T-cell (primary cell): ENCODE measurements at places on chromosomes 7 and 10. TPM values are rescaled to one million over a fixed set of nuclear protein-coding genes. Genes with fewer than 3 reads are reported as not detected.
A peak's percentile ranks its signal among the peaks of the same experiment; 100 is the strongest.

DNA sequence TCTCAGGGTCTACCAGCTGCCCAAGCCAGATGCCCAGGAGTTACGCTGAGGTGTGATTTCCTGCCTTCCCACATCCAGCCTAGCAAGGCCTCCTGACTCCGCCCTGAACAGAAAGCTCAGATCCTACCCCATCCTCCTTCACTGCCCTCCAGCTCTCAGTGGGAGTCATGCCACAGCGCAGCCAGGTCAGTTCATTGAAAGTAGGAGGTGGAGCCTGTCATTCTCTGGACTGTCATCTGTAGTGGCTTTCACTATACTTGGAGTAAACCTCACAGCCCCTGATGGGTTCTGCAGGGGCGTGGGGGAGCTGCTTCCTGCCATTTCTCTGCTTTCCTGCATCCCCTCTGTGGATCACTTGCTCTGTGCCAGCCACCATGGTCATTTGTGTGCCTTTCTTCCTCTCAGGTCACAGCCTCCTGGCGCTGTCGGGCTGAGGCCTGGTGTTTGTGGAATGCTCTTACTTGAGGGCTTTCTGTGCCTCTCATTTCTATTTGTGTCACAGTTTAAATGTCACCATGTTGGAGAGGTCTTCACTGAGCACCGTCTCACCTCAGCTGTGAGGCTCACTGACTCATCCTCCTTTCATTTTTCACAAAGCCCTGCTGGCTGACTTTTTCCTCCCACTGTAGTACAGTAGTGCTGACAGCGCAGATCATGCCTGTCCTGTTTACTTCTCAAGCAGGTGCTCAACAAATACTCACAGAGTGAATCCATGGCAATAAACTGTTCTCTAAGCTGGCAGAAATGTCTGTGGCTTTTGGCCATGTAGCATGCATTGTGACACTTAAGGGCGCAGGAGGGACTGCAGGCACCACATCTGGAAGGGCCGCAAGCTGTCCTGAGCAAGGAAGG lies 61.0 kb upstream of the TMEM248 start:
- no peak for DNase-seq

The MRLN gene
- not detected for total RNA-seq

DNA sequence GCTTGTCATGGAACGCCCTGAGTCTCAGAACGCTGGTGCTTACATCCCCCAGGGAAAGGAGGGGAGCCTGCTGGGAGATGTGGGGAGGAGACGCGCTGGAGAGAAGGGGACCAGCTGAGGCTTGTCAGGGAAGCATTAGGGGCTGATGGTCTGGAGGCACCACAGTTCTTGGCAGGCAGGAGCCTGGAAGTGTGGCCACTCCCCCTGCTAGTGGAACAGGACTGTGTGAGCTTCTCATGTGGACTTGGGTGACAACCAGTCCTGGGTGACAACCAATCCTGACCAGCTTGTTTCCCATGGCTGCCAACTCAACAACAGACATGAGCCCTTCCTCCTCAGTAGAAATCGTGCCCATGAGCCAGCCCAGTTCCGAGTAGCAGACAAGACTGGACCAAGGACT lies 87.8 kb downstream of the SPDYE5 start:
- no peak for DNase-seq

DNA sequence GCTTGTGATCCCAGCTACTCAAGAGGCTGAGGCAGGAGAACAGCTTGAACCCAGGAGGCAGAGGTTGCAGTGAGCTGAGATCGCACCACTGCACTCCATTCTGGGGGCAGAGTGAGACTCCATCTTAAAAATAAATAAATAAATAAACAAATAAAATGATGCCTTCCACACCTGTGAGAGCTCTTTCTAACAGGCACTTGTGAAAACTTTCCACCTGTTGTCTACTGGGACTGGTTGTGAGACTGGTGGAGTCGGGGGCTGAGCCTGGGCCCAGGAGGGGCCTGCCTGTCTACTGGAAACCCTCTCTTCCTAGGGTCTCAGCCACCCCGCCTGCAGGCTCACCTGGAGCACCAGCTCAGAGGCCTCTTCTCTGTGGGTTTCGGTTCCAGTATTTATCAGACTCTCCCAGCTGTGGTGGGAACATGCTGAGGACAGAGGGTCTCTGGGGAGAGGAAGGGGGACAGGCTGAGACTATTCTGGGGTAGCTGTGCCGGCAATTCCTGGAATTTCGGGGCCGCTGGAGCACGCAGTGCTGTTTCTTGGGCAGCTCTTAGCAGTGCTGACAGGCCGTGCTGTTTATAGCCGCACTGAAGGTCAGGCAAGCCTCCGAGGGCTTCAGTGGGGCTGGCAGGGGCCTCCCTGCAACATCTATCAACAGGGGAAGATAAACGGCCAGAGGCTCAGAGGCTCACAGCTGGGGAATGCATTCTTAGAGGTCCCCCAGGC lies 3.8 kb downstream of the LDB3 start:
- no peak for DNase-seq

The NFE2L3 gene
- total RNA-seq: 5.7 TPM

DNA sequence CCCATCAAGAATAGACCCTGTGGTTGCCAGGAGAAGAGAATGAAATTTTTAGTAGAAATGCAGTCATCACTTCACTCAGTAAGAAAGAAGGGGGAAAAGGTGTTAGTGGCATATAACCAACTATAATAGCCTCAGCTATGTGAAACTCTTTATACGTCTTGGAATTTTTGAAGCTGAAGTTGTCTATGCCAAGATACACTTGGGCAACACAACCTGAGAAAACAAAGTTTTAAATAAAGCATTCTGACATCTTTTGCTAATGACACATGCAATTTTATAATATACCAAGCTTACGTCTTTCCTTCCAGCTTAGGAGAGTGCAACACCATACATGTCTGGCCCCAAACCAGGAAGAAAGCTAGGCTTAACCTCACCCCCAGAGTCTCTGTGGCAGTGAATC lies 40.8 kb upstream of the ZNF438 start:
- no peak for DNase-seq

DNA sequence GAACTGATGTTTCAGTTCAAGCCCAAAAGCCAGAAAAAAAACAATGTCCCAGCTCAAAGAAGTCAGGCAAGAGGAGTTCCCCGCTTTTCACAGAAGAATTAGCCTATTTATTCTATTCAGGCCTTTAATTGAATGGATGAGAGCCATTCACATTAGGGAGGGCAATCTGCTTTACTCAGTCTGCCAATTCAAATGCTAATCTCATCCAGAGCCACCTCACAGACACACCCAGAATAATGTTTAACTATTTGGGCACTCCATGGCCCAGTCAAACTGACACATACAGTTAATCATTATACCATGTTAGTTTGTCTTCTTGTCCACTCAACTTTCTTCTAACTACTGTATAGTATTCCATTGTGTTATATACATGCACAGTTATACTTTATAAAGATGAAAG lies 2.6 kb upstream of the NPSR1 start:
- DNase-seq: no peak

- DNase-seq: no peak
Measured at GRCh38 chr7:52689912-52690311, 345.5 kb upstream of the POM121L12 start.

DNA sequence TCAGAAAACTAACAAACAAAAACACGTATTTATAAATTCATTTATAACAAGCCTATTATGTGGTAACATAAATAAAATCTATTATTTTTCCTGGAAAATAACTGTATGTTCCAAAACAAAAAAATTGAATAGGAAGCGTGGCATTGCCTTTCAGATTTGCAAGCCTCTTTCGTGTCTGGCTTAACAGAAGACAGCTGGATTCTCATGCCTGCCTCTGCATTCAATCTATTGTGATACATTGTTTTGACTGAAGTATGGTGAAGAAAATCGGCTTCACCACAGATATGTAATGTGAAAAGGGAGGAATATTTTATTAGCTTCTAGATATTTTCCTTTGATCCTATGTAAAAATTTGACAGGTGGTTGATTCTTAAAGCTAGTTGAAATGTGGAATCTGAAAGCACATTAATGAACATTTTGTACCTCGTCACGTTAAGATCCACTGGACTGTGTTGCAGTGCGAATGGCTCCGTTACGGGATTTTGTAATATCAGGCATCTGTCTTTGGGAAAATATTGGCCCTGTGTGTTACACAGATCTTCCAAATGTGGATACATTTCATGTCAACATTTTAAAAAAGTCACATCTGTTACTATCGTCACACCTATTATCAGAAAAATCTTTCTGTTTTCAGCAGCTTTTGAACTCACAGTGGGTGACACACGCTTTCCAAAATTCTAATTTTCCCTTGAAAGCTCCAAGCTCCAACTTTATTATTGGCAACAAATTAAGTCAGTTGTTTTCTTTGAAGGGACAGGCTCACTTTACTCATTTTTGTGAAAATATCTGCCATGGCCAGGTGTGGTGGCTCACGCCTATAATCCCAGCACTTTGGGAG lies 26.2 kb downstream of the PALD1 start:
- DNase-seq: no peak

DNA sequence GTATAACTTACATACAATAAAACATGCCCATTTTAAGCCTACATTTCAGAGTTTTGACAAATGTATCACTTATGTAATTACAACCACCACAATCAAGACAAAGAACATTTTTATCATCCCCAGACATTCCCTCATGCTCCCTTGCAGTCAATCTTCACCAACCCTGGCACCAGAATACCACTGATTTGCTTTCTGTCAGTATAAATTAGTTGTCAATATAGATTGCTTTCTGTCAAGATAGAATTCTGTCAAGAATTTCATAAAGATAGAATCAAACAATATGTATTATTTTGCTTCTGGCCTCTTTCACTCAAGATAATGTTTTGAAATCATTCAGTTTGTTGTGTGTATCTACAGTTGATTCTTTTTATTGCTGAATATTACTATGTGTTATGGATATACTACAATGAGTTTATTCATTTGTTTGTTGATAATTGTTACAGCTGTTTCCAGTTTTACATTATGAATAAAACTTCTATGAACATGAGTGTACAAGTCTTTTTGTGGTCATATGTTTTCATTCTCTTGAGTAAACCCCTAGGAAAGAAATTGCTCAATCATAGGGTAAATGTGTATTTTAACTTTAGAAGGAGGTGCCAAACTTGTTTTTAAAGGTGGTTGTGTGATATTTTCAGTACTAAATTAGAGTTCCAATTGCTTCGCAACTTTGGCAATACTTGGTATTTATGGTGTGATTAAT lies 56.9 kb downstream of the IFIT5 start:
- no peak for DNase-seq

The GOT1 gene
- total RNA-seq: 7.4 TPM

DNA sequence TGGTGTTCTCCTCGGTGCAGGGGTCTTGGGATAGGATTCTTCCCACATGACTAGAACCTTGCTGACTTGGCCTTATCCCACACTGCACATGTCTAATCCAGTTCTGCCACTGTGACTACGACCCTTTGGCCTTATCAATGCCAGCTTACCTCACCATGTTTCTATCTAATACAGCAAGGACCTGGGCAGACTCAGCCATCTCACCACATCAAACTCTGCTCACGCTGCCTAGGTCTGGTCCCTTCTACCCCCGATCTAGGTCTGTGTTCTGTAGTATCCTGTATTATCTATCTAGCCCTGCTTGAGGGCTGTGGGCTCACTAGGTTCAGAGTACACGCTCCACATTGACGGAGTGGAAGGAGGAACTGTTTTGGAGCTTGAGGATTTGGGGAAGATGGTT lies 282.4 kb downstream of the HPSE2 start:
- DNase-seq: no peak

The CTAGE6 gene
- 1.4 TPM for total RNA-seq

The LIPJ gene
- total RNA-seq: 0.21 TPM

The PPP1R3A gene
- total RNA-seq: not detected

GRCh38 chr10:77431209-77431611 lies 206.4 kb downstream of the KCNMA1 start:
- DNase-seq: no peak

The SPDYE2 gene
- total RNA-seq: 0.77 TPM

DNA sequence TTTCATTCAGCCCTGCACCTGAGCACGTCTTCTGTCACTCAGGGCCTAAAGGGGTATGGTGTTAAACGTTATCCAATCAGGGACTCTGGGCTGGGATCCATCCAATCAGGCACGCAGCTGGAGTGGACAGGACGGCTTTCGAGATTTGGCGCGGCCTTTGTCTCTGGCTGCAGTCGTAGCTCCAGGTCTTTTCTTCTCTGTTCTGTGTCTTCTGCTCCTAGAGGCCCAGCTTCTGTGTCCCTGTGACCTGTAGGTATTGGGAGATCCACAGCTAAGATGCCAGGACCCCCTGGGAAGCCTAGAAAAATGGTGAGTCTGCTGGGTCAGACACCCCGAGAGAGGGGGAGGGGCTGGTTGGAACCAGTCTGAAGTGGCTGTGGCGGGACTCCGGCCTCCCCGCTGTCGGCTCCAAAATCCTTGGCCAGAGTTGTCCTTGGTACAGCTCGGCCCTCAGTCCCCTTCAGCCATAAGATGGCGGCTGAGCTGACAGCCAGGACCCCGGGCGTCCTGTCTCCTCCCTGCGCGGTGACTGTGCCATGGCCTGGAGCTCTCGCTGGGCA lies 11.7 kb upstream of the ZNF680 start:
- DNase-seq: no peak

The LIPN gene
- total RNA-seq: not detected

- no peak for DNase-seq
Measured at GRCh38 chr10:68598978-68599770, 39.0 kb downstream of the TET1 start.

DNA sequence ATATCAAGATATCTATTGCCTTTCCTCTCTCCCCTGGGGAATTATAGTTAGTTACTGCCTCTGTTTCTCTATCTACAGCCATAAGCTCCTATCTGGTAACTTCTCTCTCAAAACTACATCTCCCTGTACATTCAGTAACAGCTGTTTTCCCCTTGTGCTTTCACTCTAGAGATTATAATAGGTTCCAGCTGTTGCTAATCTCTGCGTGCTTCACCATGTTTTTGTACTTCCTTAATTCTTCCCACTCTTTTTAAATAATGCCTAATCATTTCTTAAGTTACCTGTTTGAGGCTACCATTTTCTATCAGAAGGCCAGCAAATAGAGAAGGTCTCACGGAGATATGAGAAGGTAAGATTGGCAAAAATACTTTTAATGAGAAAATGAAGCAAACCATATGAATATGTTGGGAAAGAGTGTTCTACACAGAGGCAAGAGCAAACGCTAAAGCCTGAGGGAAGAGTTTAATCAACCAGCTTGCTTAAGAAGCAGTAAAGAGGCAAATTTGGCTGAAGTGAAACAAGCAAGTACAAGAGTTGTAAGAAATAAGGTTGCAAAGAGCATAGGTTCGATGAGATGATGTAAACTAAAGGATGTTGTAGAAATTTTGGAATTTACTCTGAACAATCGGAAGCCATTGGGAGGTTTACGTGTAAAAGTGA lies 101.9 kb upstream of the HGF start:
- no peak for DNase-seq

DNA sequence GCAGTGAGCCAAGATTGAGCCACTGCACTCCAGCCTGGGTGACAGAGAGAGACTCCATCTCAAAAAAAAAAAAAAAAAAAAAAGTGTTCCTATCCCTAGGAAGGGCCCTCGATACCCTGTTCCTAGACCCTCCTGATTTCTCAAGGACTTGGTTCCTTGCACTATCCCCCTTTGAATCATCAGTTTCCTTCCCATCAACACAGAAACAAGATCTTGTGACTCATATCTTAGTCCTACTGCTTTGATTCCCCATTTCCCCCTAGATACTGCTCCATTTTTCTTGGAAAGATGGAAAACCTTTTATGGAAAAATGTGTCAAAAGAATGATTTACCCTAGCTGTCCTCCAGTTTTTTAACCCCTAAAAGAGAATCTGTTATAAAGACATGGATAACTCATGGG lies 1.7 kb upstream of the ZNF862 start:
- DNase-seq: no peak

- DNase-seq: no peak
Measured at GRCh38 chr10:125093974-125094705, 66.2 kb downstream of the CTBP2 start.

- DNase-seq: no peak
Measured at GRCh38 chr10:121735263-121735662, 137.0 kb upstream of the FGFR2 start.

GRCh38 chr7:44973610-44974401 lies 5.0 kb downstream of the MYO1G start:
- DNase-seq: peak; percentile 48

The GPR85 gene
- not detected for total RNA-seq
